Urothelium cell line (cell line): ENCODE measurements at places on chromosomes 7 and 10.

GRCh38 chr10:93095225-93095624 is 21.5 kb downstream of the CYP26A1 start:
- no peak for DNase-seq

DNA sequence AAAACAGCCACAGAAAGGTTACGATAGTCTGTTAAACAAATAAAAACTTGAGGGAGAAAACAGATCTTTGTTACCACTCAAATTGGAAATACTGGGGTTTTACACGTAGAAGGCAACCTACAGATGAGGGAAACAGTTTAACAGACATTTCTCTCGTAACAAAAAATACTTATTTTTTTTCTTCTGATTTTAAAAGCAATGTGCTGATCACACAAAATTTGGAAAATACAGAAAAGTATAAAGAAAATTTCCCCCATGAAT is 211.7 kb downstream of the FAM107B start:
- no peak for DNase-seq

GRCh38 chr7:67435894-67436535 is 439.4 kb downstream of the TYW1 start:
- no peak for DNase-seq

DNA sequence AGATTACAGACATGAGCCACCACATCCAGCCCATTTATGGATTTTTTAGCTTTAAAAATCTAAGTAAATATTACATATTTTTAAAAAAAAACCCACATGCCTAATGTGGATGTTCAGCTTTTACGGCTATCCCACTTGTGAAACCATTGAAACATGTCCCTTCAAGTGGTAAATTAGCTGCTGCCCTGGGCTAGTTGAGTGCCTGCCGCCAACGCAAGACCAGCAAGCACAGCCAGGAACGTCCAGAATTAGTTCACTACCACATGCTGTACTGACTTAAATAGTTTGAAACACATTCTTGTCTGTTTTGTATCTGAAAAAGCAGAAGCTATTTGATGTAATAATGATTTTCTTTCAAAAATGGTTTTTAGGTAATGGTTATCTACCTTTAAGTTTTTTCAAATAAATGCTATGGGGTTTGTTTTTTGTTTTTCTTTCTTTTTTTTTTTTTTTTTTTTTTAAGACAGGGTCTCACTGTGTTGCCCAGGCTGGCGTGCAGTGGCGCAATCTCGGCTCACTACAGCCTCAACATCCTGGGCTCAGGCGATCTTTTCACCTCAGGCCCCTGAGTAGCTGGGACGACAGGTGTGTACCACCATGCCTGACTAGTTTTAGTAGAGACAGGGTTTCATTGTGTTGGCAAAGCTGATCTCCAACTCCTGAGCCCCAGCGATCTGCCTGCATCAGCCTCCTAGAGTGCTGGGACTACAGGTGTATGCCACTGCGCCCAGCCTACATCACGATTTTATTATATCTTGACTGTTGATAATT is 57.0 kb downstream of the KLRG2 start:
- DNase-seq = no peak

DNA sequence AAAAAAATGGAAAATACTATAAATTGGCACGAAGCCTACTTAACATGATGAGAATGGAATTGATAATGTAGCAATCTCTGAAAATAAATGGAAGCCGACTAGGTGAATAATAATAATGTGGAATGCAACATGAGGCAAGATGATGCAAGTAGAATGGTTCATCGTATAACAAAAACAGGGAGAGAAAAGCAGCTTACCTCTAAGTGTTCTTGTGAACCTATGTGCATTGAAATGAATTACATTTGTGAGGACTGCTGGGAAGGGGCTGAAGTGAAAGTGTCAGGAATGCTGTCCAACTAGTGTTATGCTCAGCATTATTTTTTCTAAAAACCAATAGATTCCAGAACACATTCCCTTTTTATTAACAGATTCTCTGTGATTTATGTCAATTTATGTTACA is 440.6 kb upstream of the LRRN3 start:
- no peak for DNase-seq

GRCh38 chr10:116073510-116073909 is 199.5 kb downstream of the GFRA1 start:
- no peak for DNase-seq

GRCh38 chr10:84565881-84566582 is 237.6 kb downstream of the CCSER2 start:
- DNase-seq = no peak

DNA sequence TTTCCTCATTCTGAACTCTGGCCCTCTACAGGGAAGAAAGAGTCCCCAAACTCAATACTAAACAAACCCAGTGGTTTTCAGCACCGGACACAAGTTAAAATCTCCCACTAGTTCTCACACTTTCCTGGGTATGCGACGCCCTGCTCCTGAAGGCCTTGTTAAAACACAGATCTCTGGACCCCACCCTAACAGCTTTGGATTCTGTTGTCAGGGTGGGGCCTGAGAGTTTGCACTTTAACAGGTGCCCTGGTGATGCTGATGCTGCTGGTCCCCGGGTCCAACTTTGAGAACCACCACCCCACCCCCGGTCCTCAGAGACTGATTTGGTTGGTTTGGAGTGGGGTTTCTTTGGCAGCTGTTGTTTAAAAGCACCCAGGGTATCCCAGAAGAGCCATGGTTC is 61.6 kb downstream of the CHST3 start:
- no peak for DNase-seq

GRCh38 chr10:76879116-76879913 is 758.3 kb downstream of the KCNMA1 start:
- no peak for DNase-seq

DNA sequence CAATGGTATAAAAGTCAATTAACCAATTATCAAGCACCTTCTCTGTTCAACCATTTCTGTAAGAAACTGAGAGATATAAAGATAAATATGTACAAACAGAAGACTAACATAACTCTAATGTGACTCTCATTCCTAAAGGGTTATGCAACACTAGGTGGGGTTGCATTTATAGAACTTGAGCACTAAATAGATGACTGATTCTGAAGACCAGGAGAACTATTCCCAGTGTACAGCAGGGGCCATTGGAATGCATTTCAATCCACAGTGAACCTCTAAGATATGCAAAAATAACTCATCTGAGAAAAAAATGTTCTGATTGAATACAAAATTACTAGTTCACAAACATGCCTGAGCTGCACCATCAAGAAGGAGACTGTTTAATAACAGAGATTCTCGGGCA is 341.2 kb upstream of the STEAP1 start:
- DNase-seq = no peak
